ENCODE measurements at places on chromosomes 12 and 14.

DNA sequence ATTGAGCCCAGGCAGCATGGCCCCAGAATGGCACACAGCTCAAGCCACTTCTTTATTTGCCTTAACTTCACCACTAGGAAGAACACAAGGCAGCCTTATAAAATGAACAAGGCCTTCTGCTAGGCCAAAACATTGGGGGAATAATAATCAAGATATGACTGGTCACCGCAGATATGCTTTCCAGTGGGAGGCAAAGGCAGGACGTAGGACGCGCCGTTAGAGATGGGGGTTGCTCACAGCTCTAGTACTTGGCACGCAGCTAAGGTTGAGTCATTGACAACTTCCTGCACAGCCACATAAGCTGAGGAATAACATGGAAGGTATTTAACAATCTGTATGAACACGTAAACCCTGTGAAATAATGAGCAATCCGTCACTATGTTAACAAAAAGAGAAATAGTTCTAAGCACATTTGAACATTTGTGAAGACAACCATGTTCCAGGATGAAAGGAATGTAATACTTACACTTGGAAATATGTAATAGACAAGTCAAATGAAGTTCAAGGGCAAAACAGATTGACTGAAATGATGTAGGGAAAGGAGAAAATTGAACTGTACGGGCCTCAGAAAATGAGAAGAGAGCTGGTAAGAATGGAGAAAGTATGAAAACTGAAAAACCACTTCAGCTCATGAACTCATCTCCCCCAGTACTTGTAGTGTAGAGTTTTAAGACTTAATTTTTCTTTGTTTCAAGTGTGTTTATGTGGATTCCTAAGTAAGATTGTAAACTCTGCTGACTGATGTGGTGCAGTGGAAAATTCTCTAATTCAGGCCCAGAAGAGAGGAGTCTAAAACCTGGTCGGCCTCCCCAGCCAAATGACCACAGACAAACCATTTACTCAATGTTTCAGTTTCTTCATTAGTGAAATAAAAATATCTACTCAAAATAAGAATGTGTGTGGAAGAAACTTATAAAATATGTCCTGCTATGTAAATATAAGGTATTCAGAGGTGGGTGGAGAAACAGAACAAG, 59.3 kb upstream of the CCDC91 start:
- no peak for DNase-seq

DNA sequence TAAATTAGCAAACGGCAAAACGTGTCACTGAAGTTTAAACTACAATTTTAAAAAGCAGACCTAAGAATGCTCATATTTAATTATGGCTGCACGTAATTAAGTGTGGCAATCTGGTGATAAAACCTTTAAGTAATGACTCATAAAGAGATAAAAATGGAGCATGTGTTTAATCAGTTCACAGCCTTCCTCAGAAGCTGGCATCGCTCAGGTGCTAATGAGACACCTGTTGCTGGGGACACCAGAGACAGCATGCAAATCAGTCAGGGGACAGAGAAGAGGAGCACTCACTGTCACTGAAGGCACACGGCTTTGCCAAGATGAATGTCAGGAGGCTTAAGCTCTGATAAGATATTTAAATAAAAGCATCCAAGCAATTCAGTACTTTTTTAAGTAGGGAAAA, 840.3 kb downstream of the GALC start:
- peak; percentile 50 for DNase-seq

- no peak for DNase-seq
Observed at GRCh38 chr12:58419905-58420304, 478.5 kb downstream of the ATP23 start.

- DNase-seq: no peak
Observed at GRCh38 chr12:125568306-125568705, 503.1 kb downstream of the AACS start.

- peak; percentile 16 for DNase-seq
Observed at GRCh38 chr12:45725631-45726602, 3.6 kb upstream of the ARID2 start.
